ENCODE measurements at places on chromosomes 6 and 20.

- no peak for DNase-seq
Measured at GRCh38 chr6:39432330-39433025, 110.0 kb upstream of the KCNK16 start.

GRCh38 chr20:10848810-10849370, 175.1 kb upstream of the JAG1 start:
- no peak for DNase-seq

GRCh38 chr20:42046371-42047085, 428.4 kb upstream of the CHD6 start:
- DNase-seq = no peak

DNA sequence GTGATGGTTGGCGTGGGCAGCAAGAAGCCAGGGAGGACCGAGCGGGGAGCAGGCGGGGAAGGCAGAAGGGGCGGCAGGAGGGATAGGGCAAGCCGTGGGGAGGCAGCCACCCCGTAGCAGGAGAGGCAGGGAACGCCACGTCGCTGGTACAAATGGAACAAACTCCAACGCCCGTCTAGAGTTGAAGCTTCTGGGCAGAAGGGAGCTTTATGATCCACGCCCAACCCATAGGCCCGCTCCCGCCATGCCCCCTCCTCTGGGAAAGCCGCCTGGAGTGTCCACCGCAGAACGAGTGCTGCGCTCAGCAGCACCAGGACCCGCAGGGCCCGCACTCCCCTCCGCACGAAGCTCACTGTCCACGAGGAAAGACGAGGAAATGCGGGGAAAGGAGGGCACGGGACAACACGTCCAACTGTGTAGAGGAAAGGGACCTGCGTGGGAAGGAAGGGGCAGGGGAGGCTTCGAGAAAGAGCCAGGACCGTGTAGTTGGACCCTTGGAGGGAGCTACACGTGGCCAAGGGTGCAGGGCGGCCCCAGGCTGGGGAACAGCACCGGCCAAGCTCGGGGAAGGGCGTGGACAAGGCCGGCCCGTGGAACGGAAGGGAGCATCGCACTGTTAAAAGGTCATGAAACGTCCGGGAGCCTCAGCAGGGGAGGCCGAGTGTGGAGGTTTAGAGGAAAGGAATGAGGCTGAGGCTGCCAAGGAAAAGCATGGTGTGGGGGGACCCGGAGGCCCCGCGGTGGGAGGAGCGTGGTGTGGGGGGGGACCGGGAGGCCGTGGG, 204.0 kb downstream of the DLL1 start:
- DNase-seq = no peak

GRCh38 chr6:47069156-47069555, 27.0 kb upstream of the ADGRF1 start:
- no peak for DNase-seq
